ENCODE measurements at places on chromosomes 1 and 21.
A peak's percentile ranks its signal among the peaks of the same experiment; 100 is the strongest.

GRCh38 chr1:21308330-21308729 is 18.1 kb upstream of the ECE1 start:
- DNase-seq, result no peak

DNA sequence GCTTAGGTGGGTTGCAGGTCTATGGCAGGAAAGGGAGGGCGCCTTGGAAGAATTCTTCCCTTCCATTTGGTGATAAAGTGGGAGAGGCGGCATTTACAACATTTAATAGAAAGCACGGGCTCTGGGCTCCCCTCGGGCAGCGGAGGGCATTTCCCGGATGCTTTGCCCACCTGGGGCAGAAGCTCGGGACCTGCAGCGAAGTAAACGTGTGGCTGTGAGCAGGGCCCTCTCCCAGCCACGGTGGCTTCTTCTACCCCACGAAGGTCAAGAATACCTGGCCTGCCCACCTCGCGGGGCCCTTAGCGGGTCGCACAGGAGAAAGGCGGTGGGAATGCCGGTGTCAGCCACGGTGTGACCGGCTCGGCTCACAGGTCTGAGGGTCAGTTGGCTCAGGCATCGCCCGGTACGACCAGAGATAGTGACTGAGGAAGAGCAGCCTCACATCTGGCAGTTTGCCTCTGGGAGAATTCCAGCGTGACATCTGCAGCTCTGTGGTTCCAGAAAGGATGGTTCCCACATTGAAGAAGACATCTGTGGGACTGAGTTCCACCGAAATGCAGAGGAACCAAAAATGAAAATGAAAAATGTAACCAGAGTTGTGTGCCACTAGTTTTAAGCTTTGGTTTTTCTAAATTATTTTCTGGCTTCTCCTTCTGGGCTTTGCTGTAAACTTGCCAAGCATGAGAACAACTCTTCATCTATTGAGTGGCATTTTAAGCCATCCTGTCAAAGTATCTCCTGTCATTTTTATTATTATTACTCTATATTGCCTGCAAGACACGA is 720 bp upstream of the F3 start:
- DNase-seq, result no peak

DNA sequence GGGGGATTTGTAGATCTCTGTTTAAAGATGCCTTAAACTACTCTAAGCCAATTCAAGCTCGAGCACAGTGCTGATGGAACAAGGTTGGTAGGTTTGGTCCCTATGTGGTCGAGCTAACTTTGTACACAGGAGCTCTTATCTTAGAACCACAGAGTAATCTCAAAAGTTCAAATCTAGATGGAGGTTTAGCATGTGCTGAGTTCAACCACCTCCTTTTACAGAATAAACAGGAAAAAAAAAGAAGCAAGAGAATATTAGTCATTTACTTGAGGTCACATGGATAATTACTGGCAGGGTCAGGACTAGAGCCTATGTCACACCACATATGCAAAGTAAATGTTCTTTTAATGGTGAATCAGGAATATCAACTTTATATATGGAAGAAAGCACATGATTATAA is 86.2 kb downstream of the DTL start:
- no peak for DNase-seq

- no peak for DNase-seq
Measured at GRCh38 chr21:43871487-43871886, 6.5 kb downstream of the AGPAT3 start.

GRCh38 chr1:17561561-17561985 is 22.1 kb downstream of the ARHGEF10L start:
- no peak for DNase-seq

DNA sequence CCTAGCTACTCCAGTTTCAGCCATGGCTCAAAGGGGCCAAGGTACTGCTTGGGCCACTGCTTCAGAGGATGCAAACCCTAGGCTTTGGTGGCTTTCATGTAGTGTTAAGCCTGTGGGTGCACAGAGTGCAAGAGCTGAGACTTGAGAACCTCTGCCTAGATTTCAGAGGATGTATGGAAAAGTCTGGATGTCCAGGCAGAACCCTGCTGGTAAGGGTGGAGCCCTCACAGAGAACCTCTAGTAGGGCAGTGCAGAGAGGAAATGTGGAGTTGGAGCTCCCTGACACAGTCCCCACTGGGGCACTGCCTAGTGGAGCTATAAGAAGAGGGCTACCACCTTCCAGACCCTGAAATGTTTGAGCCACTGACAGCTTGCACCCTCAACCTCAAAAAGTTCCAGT is 16.2 kb downstream of the RIIAD1 start:
- no peak for DNase-seq

GRCh38 chr1:89780721-89781120 is 40.1 kb upstream of the LRRC8D start:
- DNase-seq, result no peak

GRCh38 chr21:44509539-44509938 is 30.5 kb downstream of the KRTAP10-1 start:
- no peak for DNase-seq

GRCh38 chr1:27307874-27308598 is 13.9 kb upstream of the TMEM222 start:
- no peak for DNase-seq

DNA sequence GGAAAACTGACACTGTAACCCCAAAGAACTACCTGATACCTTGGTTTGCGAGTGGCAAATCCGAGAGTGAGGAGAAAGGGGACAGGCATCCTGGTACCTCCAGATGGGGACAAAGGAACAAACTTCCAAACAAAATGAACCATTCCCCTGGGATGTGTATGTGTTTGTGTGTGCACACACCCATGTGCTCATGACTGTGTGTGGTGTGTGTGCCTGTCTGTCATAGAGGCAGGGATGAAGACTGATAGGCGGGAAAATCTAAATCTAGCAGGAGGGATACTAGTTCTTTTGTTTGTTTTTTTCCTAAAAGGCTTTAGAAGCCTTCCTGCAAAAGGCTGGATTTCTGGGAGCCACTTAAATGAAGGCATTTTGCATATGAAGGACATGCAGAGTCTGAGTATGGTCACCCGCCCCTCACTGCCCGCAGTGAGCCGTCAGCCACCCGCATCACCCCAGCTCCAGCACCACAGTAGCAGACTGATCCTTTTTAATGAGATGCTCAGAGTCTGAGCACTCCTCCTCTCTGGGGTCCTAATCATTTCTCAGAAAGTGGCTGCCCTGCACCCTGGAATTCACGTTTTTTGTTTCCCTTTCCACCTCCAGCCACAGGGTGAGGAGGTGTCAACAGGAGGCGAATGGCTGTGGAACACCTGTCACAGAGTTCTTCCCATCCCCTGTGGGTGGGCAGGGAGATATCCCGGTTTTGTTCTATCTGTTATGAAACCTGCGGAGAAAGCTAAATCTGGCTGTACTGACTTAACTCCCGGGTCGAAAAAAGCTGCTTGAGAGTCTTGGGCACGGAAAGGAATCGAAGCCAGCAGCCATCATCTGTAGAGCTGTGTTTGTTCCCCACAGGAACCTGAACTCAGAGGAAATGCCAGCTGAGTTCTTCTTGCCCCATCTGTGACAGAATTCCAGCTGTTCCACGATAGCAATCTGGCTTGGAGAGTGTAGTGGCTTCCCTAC is 34.9 kb downstream of the UTP25 start:
- DNase-seq, result no peak

DNA sequence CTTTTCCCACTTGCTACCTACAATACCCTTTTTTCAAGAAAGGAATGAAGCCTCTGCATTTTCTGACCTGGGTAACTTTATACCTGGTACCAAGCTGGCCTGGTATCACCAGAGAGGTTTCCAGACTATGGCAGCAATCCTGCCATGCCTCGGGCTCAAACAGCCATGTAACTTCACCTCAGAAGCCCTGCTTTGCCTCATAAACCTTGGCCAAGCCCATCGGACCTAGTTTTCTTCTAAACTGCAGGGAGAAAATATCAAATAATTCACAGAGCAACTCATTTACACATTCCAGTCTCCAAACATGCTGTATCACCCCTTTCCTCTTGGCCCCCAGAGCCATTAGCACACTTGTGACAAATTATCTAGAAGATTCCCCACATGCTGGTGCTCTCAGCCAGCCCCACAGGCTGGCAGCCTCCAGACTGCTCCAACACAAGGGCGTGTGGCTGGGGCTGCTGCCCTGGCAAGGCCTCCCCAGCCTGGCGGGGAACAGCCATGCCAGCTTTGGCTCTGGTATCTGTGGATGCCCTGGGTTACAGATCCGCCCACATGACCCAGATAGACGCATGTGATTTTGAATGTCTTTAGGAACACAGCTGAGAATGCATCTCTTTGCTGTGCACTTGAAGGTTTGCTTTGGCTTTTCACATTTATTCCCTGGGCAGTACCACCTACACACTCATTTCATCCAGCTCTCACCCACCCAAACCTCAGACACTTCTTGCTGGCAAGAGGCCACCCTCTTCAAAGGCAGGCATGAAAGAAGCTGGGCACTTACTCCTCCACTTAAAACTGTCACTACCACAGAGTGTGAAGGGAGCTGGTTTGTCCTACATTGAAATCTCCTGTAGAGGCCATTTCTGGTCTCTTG is 70.0 kb upstream of the BCAR3 start:
- DNase-seq, result no peak

GRCh38 chr1:205504311-205505075 is at the start of gene CDK18:
Gene CDK18, plus strand, starts transcription at chr1:205504669. Its CDS starts 18,499 bp downstream, at chr1:205523168.
- peak; percentile 62 for DNase-seq

GRCh38 chr1:241447031-241447644 is 72.4 kb downstream of the FH start:
- DNase-seq, result no peak

DNA sequence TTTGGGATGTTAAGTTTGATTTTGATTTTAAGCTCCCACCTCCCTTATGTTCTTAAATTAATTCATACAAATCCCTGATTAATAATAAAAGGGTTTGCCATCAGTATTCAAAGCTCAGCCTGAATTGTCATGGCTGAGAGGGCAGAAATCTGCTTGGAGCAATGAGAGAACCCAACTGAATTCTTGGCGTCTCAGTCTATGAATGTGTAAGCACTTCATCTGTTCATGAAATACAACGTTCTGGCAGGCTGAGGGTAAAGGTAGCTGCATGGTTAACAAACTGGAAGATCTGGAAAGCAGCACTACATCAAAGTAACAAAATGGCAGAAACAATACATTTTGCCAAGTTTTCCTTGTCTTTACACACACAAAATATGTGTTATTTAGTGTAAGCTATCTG is 95.3 kb downstream of the ACBD6 start:
- no peak for DNase-seq

DNA sequence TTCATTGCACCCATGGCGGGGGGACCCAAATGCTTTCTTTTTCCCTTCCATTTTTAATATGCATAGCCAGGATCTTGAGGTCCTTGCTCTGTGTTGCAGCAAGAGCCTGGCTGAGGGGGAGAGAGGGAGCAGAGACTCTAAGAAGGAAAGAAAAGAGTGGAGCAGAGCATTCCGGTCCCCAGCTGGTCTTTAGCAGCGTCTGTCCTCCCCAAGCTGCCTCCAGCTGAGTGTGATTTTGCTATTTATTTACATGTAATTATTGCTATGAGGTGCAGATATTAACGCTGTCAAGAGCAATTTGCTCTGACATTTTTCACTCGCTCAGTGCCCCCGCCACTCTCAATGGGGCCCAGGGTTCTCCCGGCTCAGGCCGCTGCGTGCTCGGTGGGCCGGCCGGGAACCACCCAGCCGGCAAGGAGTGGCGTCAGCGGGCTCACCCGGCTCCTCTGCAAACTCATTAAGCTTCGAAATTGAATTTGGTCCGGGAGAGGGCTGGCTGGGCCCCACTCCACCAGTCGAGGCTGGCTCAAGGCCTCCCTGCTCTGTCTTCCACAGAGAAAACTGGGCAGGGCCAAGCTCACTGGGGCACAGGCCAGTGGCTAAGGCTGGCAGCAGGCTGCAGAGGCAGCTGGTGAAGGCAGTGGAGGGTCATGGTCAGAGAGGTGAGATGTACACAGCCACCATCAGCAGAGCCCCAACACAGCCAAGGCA is 93.2 kb downstream of the PAX7 start:
- no peak for DNase-seq

DNA sequence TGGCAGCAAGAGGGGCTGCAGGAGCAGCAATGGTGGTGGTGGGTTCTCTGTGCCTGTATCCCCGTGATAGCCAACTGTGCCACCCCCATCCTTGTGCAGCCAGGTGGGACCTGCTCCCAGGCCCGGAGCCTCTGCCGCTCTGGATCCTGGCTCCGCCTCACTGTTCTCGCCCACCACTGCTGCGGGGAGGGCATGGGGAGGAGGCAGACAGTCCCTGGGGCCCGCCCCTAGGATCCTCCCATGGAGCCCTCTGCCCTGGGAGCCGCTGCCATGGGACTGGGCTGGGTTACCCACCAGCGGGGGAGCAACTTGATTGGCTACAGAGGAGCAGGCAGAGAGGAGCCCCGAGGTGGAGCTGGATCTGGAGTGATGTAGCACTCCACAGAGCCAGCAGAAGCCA is 31.6 kb downstream of the CD1D start:
- no peak for DNase-seq

GRCh38 chr21:32717851-32718316 is 9.9 kb downstream of the SYNJ1 start:
- DNase-seq, result no peak

GRCh38 chr1:209095627-209096595 is 487.6 kb upstream of the CAMK1G start:
- DNase-seq, result no peak

- no peak for DNase-seq
Measured at GRCh38 chr21:34989337-34990151, 59.6 kb downstream of the RUNX1 start.

GRCh38 chr21:36717976-36718375 is 19.1 kb downstream of the SIM2 start:
- DNase-seq, result no peak

DNA sequence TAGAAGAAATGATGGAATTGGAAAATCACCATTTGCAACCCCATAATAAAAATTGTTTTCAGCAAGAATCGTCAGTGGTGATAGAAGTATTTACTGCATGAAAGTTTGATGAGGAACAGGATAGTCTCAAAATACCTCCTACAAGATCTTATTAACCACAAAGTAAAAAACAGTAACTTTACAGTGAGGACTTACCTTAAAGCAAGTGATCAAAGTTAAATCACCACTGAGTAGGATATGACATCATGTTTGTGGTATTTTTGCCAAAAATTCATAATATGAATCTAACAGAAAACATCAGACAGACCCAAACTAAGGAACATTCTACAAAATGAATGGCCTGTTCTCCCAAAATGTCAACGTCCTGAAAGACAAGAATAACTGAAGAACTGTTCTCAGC is 19.9 kb downstream of the ALDH9A1 start:
- no peak for DNase-seq

DNA sequence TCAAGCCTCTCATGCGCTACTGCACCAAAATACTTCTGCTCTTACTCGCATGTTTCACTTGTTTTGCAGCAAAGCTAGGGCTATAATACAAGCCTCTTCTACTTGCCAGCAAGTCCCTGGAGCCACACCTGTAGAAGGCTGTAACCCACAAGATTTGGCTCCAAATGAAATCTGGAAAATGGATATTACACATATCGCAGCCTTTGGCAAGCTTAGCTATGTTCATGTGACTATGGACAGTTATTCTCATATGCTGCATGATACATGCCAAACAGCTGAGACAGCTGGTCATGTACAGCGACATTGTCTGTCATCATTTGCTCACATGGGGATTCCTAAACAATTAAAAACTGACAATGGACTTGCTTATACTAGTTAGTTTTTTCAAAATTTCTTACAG is 270.3 kb downstream of the COL11A1 start:
- DNase-seq, result no peak
